ENCODE measurements at places on chromosomes 13 and 19. TPM values are rescaled to one million over a fixed set of nuclear protein-coding genes. Genes with fewer than 3 reads are reported as not detected.

DNA sequence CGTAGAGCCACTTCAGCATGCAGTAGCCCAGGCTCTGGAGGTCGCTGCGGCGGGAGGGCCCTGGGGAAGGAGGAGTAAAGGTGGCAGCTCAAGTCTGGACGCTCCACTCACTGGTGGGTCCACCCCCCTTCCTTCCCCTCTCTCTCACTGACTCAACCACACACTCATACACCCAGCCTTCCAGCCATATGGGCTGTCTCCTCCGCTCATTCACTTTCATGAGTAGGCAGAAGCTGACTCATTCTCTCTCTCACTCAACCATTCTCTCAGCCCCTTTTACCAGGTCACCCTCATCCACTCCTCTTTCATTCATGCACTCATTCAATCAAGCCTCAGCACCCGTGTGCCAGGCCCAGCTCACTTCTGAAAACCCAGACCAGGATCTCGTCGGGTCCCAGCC lies 27.5 kb upstream of the SIGLEC11 start:
- H3K27me3 ChIP-seq: no peaks in the 10 kb centered on the region
- peaks cover 35% of the 10 kb centered on the region for H3K36me3 ChIP-seq
- H3K4me1 ChIP-seq: no peaks in the 10 kb centered on the region

DNA sequence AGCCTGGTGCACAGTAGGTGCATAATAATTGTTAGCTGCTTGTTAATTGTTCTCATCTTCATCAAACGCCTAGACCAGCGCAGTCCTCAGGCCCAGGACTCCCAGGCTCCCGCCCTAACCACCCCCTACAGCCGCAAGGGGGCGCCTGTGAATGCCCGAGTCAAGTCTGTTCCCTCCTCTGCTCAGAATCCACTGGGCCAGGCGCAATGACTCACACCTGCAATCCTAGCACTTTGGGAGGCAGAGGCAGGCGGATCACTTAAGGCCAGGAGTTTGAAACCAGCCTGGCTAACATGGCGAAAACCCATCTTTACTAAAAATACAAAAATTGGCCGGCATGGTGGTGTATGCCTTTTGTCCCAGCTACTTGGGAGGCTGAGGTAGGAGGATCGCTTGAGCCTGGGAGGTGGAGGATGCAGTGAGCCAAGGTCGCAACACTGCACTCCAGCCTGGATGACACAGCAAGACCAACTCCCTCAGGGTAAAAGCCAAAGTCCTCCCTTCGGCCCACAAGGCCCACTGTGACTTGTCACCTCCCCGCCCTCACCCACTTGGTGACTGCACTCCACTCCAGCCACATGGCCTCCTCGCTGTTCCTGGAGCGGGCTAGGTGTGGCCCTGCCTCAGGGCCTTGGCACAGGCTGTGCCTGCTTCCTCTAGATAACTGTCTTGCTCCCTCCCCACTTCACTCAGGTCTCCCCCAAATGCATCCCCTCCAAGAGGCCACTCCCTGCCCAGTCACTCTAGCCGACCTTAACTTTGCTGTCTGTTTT lies 9.1 kb downstream of the ZNF653 start:
- H3K27ac ChIP-seq: no peak overlapping the region
- H3K4me3 ChIP-seq: no peak overlapping the region
- peaks cover 18% of the 10 kb centered on the region for H3K36me3 ChIP-seq
- H3K4me1 ChIP-seq: no peaks in the 10 kb centered on the region
- no peak for DNase-seq

- H3K27ac ChIP-seq: peak overlapping the region; percentile 31
- peaks cover 44% of the 10 kb centered on the region for H3K4me1 ChIP-seq
- no peak for DNase-seq
- no peaks in the 10 kb centered on the region for H3K27me3 ChIP-seq
- no peaks in the 10 kb centered on the region for H3K36me3 ChIP-seq
- no peak overlapping the region for H3K4me3 ChIP-seq
Observed at GRCh38 chr13:24274452-24275021, 34.8 kb upstream of the C1QTNF9 start.

DNA sequence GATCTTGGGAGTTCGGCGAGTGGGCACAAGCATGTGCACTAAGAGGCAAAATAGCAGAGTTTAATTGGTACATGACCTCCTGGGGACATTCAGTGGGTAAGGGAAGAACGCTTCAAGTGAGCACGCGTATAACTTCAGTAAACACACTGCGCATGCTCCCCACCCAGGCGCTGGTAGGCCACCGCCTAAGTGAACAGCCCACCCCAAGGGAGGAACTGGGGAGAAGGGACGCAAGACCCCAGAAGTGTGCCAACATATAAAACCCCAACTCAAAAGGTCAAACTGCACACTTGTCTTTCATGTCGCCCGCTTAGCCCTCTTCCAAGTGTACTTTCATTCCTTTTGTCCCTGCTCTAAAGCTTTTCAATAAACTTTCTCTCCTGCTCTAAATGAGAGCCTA lies 10.5 kb upstream of the NTN5 start:
- DNase-seq: no peak
- H3K27me3 ChIP-seq: peaks cover 3% of the 10 kb centered on the region
- H3K4me3 ChIP-seq: no peak overlapping the region
- no peaks in the 10 kb centered on the region for H3K36me3 ChIP-seq

GRCh38 chr13:29457299-29457698 lies 138.2 kb downstream of the SLC7A1 start:
- no peak overlapping the region for H3K4me3 ChIP-seq
- no peaks in the 10 kb centered on the region for H3K36me3 ChIP-seq
- DNase-seq: no peak
- peaks cover 25% of the 10 kb centered on the region for H3K4me1 ChIP-seq

GRCh38 chr13:31485183-31485582 lies 254.1 kb upstream of the RXFP2 start:
- H3K27me3 ChIP-seq: peaks cover 14% of the 10 kb centered on the region
- H3K27ac ChIP-seq: no peak overlapping the region
- peaks cover under 1% of the 10 kb centered on the region for H3K36me3 ChIP-seq
- DNase-seq: no peak

- H3K4me1 ChIP-seq: no peaks in the 10 kb centered on the region
- peaks cover 39% of the 10 kb centered on the region for H3K36me3 ChIP-seq
- no peaks in the 10 kb centered on the region for H3K27me3 ChIP-seq
- H3K27ac ChIP-seq: no peak overlapping the region
Observed at GRCh38 chr13:41231786-41232185, 31.6 kb downstream of the MTRF1 start.

GRCh38 chr19:43760941-43761340 lies 6.2 kb upstream of the SMG9 start:
- peaks cover 12% of the 10 kb centered on the region for H3K4me1 ChIP-seq
- no peaks in the 10 kb centered on the region for H3K27me3 ChIP-seq
- DNase-seq: no peak
- no peak overlapping the region for H3K27ac ChIP-seq

GRCh38 chr13:99065235-99066015 lies 87.6 kb upstream of the DOCK9 start:
- no peak for DNase-seq
- H3K27ac ChIP-seq: peak overlapping the region; percentile 37
- peaks cover 43% of the 10 kb centered on the region for H3K4me1 ChIP-seq
- H3K27me3 ChIP-seq: no peaks in the 10 kb centered on the region
- H3K4me3 ChIP-seq: no peak overlapping the region

GRCh38 chr13:36673352-36673751 lies 468 bp upstream of the SERTM1 start:
- peaks cover 89% of the 10 kb centered on the region for H3K27me3 ChIP-seq
- peak overlapping the region; percentile 82 for H3K4me3 ChIP-seq
- peaks cover 14% of the 10 kb centered on the region for H3K4me1 ChIP-seq
- no peaks in the 10 kb centered on the region for H3K36me3 ChIP-seq
- no peak overlapping the region for H3K27ac ChIP-seq

GRCh38 chr19:447816-448560 lies 12.8 kb downstream of the SHC2 start:
- H3K4me3 ChIP-seq: peak overlapping the region; percentile 20
- peaks cover 9% of the 10 kb centered on the region for H3K36me3 ChIP-seq
- peaks cover 11% of the 10 kb centered on the region for H3K4me1 ChIP-seq

DNA sequence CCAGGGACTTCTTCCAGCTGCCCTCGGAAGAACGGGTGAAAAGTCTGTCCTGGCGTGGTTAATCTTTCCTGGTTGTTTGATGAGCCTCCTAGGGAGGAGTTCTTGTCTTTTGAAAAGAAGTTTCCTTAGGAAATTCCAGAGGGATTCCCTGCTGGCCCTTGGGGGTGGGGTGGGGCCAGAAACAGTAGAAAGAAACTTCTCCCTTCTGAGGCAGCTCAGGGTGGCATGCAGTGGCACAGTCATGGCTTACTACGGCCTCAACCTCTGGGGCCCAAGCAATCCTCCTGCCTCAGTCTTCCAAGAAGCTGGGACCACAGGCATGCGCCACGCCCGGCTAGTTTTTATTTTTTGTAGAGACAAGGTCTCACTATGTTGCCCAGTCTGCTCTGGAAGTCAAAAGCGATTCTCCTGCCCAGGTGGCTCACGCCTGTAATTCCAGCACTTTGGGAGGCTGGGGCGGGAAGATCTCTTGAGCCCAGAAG lies 1.5 kb downstream of the ZNF101 start:
- peak overlapping the region; percentile 30 for H3K27ac ChIP-seq
- H3K4me3 ChIP-seq: peak overlapping the region; percentile 87
- peaks cover 12% of the 10 kb centered on the region for H3K4me1 ChIP-seq
- no peaks in the 10 kb centered on the region for H3K27me3 ChIP-seq
- DNase-seq: no peak
- H3K36me3 ChIP-seq: peaks cover 8% of the 10 kb centered on the region

- no peaks in the 10 kb centered on the region for H3K27me3 ChIP-seq
- DNase-seq: no peak
- no peaks in the 10 kb centered on the region for H3K36me3 ChIP-seq
Observed at GRCh38 chr13:40013554-40013953, 358.1 kb downstream of the COG6 start.

DNA sequence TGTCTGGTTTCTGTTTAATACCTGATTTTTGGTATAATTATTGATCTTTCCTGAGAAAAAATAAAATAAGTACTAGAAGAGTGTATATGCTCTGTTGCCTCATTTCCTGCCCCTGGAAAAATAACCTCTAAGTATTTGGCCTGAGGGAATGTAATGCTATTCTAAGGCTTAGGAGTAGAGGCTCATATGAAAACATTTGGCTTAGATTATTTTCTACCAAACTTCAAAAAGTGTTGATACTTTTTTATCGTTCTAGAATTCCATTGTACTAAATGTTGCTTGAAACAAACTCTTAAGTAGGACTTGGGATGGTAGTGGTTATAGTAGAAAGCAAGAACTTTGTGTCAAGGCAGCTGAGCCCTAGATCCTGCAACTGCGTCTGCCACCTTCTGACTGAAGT lies 57.8 kb downstream of the COG3 start:
- no peak overlapping the region for H3K27ac ChIP-seq
- peaks cover 10% of the 10 kb centered on the region for H3K4me1 ChIP-seq
- DNase-seq: no peak
- H3K36me3 ChIP-seq: peaks cover 49% of the 10 kb centered on the region
- H3K4me3 ChIP-seq: no peak overlapping the region
- no peaks in the 10 kb centered on the region for H3K27me3 ChIP-seq

- no peak for DNase-seq
- peaks cover 22% of the 10 kb centered on the region for H3K4me1 ChIP-seq
- no peak overlapping the region for H3K27ac ChIP-seq
- H3K36me3 ChIP-seq: no peaks in the 10 kb centered on the region
- no peaks in the 10 kb centered on the region for H3K27me3 ChIP-seq
Observed at GRCh38 chr19:40300668-40301067, 15.5 kb upstream of the AKT2 start.

DNA sequence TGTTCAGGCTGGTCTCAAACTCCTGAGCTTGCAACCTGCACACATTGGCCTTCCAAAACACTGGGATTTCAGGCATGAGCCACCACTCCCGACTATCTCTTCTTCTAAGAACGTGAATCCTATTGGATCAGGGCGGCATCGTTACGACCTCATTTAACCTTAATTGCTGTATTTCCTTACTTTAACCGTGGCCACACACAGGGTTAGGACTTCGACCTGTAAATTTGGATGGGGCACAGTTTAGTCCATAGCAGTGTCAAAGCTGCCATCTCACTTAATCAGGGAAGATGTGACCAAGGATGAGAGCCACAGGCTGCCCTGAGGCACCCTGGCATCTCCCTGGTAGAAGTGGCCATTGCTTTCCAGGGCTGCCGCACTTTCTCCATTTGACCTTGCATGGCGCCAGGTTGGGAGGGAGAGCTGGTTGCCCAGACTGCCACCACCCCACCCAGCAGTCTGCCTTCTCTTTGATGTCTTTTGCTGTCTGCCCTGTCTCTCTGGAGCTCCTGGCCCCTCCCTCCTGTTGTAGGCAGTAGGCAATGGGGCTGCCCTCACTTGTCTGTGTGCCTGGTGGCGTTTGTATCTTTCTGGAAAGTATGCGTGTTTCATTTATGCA lies 141.3 kb upstream of the RNF113B start:
- H3K36me3 ChIP-seq: peaks cover 10% of the 10 kb centered on the region
- no peaks in the 10 kb centered on the region for H3K27me3 ChIP-seq
- peaks cover 36% of the 10 kb centered on the region for H3K4me1 ChIP-seq
- no peak overlapping the region for H3K4me3 ChIP-seq

DNA sequence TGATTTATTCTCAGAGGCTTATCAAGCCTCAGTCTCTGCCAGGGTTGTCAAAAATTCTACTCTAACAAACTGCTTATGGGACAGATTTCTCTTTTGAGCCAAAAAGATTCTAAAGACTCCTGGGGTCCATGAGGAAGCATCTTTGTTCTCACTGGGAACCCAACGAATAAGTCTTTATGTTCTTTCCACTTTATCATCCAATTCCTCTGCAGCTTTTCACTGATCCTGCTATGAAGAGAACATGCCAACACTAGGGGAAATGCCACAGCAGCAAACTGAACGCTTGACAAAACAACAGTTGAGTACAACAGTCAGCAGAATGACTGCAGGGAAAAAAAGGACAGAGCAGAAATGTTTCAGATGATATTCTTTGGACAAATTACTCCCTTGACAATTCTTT lies 22.2 kb downstream of the DCLK1 start:
- peaks cover 20% of the 10 kb centered on the region for H3K4me1 ChIP-seq
- H3K27me3 ChIP-seq: no peaks in the 10 kb centered on the region
- no peak for DNase-seq

- peaks cover 5% of the 10 kb centered on the region for H3K4me1 ChIP-seq
- no peak within 1 kb of the TSS for H3K27ac ChIP-seq
- peaks cover 61% of the 10 kb centered on the region for H3K27me3 ChIP-seq
- peak within 1 kb of the TSS; percentile 49 for H3K4me3 ChIP-seq
Observed at GRCh38 chr19:41993612-41994483, at the start of gene ATP1A3. ATP1A3 (minus strand) TSS chr19:41994230; CDS start chr19:41994076, 154 bp downstream.

The C19orf81 gene
- total RNA-seq: 3.5 TPM

The RGS9BP gene
- total RNA-seq: 0.11 TPM

The MAMSTR gene
- 6.5 TPM for total RNA-seq

The PRODH2 gene
- total RNA-seq: not detected

The SYT5 gene
- total RNA-seq: 0.47 TPM

The SGCG gene
- total RNA-seq: 12.9 TPM

The RDH13 gene
- total RNA-seq: 88.6 TPM
